ENCODE measurements at places on chromosomes 1 and 21.

DNA sequence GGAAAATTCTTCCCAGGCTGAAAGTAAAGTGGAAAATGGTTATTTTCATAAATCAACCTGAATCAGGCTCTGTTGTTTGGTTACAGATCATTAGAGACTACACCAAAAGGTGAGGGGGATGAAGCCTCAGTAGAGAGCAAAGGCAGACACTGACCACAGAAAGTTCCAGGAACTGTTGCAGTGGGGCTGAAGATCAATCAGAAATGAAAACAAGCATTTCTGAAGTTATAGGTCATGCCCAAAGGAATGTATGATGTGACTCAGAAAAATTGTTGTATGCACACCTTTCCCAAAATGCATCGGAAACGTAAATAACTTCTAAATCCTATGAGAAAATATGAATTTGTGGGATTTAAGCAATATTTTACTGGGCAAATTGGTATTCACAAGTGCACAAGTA, 63.3 kb downstream of the FYB2 start:
- no peak for DNase-seq

DNA sequence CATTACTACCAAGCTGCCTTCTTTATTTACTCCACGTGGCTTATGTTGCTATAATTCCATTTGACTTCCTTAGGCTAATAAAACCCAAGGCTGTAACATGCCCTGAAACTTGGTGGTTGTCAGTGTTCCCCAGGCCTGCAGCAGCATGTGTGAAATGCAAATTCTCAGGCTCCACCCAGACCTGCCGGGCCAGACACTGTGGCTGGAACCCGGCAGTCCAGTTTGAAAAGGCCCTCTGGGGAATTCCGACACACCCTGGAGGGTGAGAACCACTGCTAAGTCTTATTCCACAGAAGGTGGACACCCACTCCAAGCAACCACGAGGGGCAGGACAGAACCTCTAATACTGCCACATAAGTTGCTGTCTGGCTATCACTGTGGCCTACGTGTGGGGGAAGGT, 41.4 kb downstream of the URB1 start:
- DNase-seq: no peak

DNA sequence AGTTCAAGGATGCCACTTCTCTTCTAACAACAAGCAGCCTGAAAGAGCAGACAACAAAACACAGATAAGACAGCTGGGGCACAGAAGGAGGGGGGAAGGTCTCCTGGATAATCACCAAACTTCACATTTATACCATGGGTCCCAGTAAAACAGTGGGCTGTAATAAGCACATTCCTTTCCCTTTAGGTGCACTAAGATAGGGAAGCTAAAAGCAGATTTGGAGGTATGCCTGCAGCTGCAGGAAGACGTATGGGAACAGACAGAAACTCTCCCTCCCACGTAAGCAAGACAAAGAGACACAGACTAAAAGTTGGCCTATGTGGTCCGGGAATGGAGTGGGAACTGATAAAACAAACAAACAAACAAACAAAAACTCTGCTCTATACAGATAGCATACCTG, 612.1 kb downstream of the MRPL39 start:
- DNase-seq: no peak

GRCh38 chr1:245810789-245811337, 656.1 kb downstream of the KIF26B start:
- DNase-seq: no peak

- DNase-seq: no peak
Measured at GRCh38 chr1:11475748-11476147, 3.2 kb upstream of the DISP3 start.
